Progenitor cell of endocrine pancreas (in vitro differentiated cells): ENCODE measurements at places on chromosomes 16 and 17.
A peak's percentile ranks its signal among the peaks of the same experiment; 100 is the strongest.

DNA sequence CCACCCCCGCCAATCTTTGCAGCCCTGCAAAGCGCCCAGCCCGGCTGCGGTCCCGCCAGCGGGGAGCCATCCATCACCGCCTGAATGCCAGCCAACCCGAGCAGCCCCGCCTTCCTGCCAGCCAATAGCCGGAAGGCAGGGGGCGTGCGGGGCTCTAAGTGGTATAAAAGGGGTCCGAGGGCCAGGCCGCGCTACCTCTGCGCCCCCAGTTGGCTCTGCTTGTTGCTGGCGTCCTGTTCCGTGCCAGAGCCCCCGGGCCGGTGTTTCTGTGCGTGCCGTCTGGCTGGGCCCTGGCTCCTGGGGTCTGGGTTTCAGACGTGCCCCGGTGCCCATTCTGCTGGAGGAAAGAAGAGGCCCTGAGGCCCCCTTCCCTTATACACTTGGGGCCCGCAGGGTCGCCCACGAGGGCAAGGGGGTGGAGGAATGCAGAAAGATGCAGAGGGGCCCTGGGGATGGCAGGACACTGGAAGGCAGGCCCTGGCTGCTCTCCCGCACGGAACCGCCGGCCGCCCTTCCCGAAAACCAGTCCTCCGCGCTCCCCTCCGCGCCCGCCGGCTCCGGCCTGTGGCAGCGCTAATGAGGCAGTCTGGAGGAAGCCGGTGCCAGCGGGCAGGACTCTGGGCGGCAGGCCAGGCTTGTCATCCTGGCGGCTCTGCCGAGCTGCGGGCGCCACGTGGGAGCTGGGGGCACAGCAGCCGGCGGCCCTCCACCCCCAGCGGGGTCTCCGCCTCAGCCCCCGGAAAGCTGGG is 14.0 kb downstream of the COPZ2 start:
- peak overlapping the region; percentile 64 for H3K4me3 ChIP-seq
- peaks cover 55% of the 10 kb centered on the region for H3K27me3 ChIP-seq
- DNase-seq = peak; percentile 63
- H3K4me1 ChIP-seq = peaks cover 14% of the 10 kb centered on the region
- no peak overlapping the region for H3K27ac ChIP-seq

- no peak for DNase-seq
- no peak overlapping the region for H3K27ac ChIP-seq
- H3K36me3 ChIP-seq = no peaks in the 10 kb centered on the region
- H3K4me3 ChIP-seq = no peak overlapping the region
- H3K27me3 ChIP-seq = peaks cover 45% of the 10 kb centered on the region
Measured at GRCh38 chr16:51635181-51635580, 484.1 kb upstream of the SALL1 start.

DNA sequence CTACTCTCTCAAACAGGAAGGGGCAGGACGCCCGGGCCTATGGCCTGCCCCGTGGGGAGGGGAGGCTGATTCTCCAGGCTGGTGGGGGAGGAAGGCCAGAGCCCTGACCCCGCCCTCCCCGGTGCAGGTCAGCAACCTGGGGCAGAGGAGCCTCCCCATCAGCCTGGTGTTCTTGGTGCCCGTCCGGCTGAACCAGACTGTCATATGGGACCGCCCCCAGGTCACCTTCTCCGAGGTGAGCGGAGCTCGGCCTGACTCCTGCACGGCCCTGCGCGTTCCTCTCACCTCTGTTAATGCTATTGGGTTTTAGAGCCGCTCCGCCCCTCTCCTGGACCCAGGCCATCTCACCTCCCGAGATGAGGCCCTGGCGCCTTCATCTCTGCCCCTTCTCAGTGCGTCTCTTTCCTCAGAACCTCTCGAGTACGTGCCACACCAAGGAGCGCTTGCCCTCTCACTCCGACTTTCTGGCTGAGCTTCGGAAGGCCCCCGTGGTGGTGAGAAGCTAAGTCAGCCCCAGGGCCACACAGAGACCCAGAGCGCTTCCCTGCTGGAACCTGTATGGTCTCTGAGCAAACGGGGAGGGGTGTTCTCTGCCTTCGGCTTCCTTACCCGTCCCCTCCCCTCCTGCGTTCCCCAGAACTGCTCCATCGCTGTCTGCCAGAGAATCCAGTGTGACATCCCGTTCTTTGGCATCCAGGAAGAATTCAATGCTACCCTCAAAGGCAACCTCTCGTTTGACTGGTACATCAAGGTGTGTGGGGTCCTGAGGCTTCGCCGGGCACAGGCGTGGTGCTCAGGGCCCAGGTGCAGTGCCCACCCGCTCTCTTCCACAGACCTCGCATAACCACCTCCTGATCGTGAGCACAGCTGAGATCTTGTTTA is 25.1 kb upstream of the ITGAX start:
- H3K4me1 ChIP-seq = peaks cover 1% of the 10 kb centered on the region
- H3K27me3 ChIP-seq = peaks cover 61% of the 10 kb centered on the region
- no peak for DNase-seq
- no peak overlapping the region for H3K27ac ChIP-seq

- H3K36me3 ChIP-seq = peaks cover 2% of the 10 kb centered on the region
- H3K4me1 ChIP-seq = peaks cover 17% of the 10 kb centered on the region
- DNase-seq = no peak
- H3K27ac ChIP-seq = peak overlapping the region; percentile 56
- H3K4me3 ChIP-seq = peak overlapping the region; percentile 41
Measured at GRCh38 chr16:1306334-1306733, 3.1 kb upstream of the UBE2I start.

GRCh38 chr17:34301986-34302385 is 16.4 kb downstream of the CCL11 start:
- no peaks in the 10 kb centered on the region for H3K36me3 ChIP-seq
- DNase-seq = no peak
- peaks cover 2% of the 10 kb centered on the region for H3K4me1 ChIP-seq

- H3K36me3 ChIP-seq = no peaks in the 10 kb centered on the region
- DNase-seq = no peak
- H3K4me3 ChIP-seq = no peak overlapping the region
Measured at GRCh38 chr17:47741109-47741792, 8.2 kb downstream of the TBX21 start.

- no peak for DNase-seq
- H3K4me3 ChIP-seq = no peak overlapping the region
- peaks cover 17% of the 10 kb centered on the region for H3K27me3 ChIP-seq
- peaks cover 35% of the 10 kb centered on the region for H3K4me1 ChIP-seq
- no peaks in the 10 kb centered on the region for H3K36me3 ChIP-seq
- H3K27ac ChIP-seq = no peak overlapping the region
Measured at GRCh38 chr17:43718544-43718943, 40.0 kb downstream of the SOST start.

- no peak overlapping the region for H3K4me3 ChIP-seq
- H3K27ac ChIP-seq = no peak overlapping the region
- H3K4me1 ChIP-seq = peaks cover 19% of the 10 kb centered on the region
- H3K27me3 ChIP-seq = no peaks in the 10 kb centered on the region
- peaks cover 28% of the 10 kb centered on the region for H3K36me3 ChIP-seq
- no peak for DNase-seq
Measured at GRCh38 chr17:2655546-2655945, 56.0 kb downstream of the CLUH start.

DNA sequence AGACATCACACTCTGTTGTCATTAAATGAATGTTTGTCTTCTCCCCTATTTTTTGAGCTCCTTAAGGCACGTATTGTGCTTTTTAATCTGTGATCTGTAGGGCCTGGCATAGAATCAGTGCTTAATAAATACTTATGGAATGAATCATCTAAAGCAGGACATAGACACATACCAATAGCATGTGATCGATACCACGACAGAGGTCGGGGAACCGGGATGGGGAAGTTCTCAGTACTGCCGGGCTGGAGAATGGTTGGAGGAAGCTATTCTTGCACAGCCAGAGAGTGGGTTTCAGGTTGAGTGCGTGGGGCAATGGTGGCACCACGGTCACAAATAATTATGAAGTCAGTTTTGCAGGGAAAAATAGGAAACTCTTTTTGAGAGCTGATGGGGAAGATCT is 26.8 kb downstream of the NLRP1 start:
- no peak for DNase-seq
- H3K27me3 ChIP-seq = peaks cover 23% of the 10 kb centered on the region
- no peak overlapping the region for H3K4me3 ChIP-seq

GRCh38 chr16:50215680-50216079 is 50.7 kb upstream of the ADCY7 start:
- H3K36me3 ChIP-seq = peaks cover 5% of the 10 kb centered on the region
- no peak overlapping the region for H3K4me3 ChIP-seq
- H3K27ac ChIP-seq = no peak overlapping the region
- DNase-seq = no peak
